Activated B cell treated with CpG ODN at 0.5 μM for 24 hours (primary cell): ENCODE measurements at places on chromosomes 5 and 9.

DNA sequence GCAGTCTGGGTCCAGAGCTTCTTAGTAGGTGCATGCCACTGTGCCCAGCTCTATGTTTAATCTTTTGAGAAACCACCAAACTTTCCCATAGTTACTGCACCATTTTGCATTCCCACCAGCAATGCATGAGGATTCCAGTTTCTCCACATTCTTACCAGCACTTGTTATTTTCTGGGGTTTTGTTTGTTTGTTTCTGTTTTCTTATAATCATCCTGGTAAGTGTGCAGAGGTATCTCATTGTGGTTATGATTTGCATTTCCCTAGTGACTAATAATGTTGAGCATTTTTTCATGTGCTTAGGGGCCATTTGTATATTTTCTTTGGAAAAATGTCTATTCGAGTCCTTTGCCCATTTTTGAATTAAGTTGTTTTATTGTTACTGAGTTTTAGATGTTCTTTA lies 11.4 kb downstream of the FOXE1 start:
- DNase-seq: no peak

- DNase-seq: no peak
Observed at GRCh38 chr5:115626445-115626823, 598 bp upstream of the TMED7 start.

GRCh38 chr5:166625210-166625865 lies 1666.1 kb upstream of the WWC1 start:
- DNase-seq: no peak

GRCh38 chr9:105281272-105281671 lies 36.8 kb downstream of the SLC44A1 start:
- no peak for DNase-seq

DNA sequence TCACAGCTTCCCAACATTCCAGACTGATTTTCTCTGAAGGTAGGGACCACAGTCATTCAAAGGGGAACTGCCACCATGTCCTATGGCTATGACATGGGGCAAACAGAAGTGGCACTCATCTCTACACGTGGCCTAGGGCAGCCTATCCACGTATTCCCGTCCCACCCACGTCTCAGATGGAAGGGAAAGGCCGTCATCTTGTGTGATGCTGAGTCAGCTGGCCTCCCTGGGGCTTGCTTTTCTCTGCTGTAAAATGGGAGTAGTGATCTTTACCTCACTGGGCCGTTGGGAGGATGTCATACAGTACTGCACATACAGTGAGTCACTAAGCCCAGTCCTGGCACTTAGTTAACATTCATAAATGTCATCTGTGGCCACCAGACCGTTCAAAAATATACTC lies 72.3 kb downstream of the RAPGEF1 start:
- no peak for DNase-seq

- DNase-seq: no peak
Observed at GRCh38 chr9:71764891-71765290, 3.4 kb downstream of the CEMIP2 start.

GRCh38 chr9:130616451-130616850 lies 37.1 kb downstream of the FUBP3 start:
- DNase-seq: no peak

DNA sequence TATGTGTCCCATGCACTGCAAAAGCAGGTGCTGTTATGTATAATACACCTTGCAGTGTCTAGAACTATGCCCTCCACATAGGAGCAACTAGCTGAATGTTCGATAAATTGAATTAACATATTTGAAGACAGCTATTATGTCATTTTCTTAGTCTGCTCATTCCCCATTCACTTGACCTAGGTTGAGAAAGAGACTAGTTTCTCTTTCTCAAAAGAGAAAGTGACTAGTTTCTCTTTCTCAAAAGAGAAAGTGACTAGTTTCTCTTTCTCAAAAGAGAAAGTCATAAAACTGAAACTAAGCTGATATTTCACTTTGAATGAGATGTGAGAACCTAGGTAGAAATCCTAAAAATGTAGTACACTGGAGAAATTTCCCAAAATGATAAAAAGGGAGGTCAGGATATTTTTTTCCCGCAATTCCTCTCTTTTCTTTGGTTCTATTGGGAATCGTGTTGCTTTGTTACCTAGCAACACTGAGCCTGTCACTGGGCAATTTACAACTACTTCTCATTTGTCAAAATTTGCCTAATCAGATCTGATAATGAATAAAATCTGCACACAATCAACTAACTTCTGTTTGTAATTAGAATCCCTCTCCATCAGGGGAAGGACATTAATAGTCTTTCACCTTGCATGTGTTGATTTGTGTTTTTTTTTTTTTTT lies 132.0 kb upstream of the GRIA1 start:
- no peak for DNase-seq

DNA sequence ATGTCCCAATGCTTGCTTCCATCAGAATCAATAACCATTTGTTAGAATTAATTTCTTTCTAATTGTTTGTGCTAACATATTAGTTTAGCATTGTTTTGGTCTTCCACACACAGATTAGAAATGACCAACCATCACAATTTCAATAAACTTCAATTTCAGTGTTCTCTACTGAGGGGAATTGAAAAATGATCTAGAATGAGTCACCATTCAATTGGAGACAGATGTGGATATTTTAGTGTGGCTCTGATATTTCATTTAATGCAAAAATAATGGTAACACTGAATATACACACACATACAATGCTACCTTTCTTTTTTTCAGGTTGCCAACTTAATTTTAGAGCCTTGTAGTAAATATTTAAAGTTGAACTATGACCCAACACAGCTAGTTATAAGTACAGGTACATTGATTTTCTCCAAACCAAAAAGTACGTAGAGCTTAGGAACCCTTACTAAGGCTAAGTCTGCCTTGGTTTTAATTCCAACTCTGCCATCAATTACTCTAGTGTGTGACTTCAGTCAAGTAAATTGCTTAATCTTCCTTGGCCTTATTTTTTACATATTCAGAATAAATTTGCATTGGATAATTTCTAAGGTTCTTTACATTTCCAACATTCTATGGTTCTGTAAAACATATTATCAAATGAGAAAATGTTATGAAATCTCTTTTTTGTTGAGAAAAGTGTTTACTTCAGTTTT lies 143.9 kb downstream of the DMRTA1 start:
- no peak for DNase-seq

DNA sequence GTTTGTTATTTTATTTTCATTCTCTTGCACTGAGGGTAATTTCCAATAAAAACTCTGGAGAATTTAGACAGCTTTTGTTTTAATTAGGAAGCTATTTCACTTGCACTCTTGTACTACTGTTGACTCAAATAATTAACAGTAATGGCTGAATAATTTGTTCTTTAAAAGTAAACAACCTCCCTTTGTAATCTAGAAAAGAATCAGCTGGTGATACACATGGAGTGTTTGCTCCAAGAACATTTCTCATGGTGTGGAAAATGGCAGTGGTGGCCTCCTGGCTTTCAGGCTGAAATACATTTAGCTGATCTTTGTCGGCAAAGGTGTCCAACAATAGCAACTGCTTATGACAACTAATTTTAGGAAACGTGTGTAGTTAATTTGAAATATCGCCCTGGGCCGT lies 129.4 kb downstream of the C9orf152 start:
- no peak for DNase-seq

GRCh38 chr5:169289520-169289919 lies 11.4 kb downstream of the SLIT3 start:
- no peak for DNase-seq

DNA sequence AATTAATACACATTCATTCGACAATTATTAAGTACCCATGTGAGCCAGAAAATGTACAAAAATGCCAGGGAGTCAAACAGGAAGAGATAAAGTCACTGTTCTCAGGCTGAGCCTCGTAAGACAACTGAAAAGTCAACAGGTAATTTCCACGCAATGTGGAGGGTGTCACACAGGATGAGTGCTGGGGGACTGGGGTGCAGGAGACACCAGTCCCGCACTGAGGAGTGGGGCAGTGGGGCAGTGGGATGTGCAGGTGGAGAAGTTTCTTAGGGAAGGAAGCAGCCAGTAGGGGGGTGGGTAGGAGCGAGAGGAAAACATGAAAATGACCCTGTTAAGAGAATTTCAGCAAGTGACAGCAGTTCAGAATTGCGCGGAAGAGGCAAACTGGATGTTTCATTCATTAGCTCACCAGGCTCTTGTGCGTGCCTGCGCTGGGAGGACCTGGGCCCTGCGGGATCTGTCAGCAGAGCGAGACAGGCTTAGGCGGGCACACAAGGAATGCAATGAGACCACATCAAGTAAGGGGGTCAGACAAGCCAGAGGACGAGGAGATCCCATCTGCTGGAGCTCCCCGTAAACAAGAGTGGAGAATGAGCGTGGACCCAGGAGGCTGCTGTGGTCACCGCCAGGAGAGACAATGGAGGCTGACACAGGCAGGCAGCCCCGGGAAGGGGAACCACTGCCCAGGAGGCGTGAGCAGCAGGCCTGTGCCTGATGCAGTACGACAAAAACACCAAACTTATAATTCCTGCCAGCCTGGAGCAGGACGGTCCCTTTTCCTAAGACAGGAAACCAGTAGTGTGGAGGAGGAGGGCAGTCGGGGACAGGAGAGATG lies 21.0 kb downstream of the CAMSAP1 start:
- DNase-seq: no peak

- no peak for DNase-seq
Observed at GRCh38 chr5:35881758-35882157, 25.1 kb downstream of the IL7R start.

DNA sequence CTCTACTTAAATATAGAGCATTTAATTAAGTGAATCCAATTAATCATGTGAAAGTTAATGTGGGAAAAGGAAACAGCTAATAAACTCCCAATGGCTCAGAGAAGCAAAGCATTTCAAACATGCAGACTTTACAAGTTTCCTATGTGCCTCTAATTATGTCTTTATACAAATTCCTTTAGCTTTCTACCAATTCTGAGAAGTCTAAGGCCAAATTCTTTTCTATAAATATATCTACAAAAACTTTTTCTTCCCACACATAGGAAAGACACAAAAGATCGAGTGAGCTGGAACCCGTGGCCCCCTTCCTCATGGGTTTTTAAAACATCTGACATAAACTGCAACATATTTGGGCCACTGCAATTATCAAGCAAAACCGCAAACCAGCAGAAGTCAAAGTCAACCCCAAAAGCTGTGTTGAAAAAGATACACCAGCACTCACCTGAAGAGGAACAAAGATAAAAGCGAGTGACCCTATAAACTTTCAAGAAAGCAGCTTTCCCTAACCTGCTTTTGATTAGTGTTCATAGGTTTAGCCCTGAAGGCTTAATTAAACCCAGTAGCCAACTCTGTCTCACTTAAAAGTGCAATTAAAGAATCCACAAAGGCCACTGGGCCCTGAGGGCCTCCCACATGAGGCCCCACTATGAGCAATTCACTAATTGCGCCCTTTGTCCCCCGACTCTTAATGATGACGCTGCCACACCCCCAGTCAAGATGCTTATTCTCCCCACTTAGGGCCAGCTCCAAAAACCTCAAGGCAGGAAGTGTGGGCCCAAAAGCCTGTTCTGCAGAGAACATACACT lies 12.1 kb downstream of the SEMA5A start:
- DNase-seq: no peak

DNA sequence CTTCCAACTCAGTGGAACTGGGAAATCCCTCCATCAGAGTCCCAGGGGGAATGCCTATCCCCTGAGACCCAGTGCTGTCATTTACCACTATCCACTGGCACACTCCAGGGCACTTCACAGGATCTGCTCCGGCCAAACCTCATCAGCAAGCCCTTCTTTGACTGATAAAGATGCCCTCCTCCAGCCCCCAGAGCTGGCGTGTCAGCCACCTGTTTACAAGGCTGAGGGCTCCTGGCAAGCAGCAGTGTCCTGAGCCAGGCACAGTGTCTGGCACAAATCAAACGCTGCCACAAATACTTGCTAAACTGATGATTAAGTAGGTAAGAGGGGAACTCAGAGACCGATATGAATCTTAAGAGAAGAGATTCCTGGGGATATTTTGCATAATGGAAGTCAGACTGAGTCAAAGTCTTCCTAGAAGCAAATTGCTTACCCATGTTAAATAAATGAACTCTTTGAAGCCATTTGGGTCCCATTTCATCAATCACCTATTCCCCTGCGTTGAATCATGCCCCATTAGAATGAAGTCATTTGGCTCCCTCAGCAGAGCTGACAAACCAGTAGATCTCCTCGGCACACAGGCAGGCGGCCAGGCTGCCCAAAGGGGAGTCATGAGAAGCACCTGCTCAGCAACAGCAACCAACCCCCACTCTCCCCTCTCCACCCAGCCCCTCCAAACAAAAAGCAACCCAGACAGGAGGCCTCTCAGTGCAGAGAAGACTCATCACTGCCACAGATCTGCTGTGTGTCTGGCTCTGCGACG lies 97.4 kb downstream of the CDK5RAP2 start:
- DNase-seq: no peak

DNA sequence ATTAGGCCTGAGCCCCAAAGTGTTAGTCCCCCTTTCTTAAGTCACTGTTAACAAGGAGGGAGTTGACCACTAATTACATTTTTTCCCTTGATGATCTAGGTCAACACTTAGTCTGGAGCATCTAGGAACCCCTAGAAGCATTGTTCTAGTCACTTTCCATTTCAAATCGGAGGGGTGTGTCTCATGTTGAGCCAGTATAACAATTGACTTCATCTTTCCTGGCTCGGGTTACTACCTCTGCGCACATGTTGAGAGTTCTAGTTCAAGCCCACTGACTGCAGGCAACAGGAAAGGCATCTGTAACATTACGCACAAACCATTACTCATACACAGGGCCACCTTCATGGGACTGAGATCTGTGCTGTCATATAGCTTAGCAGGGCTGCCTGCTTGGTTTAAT lies 164.9 kb downstream of the NTRK2 start:
- DNase-seq: no peak

DNA sequence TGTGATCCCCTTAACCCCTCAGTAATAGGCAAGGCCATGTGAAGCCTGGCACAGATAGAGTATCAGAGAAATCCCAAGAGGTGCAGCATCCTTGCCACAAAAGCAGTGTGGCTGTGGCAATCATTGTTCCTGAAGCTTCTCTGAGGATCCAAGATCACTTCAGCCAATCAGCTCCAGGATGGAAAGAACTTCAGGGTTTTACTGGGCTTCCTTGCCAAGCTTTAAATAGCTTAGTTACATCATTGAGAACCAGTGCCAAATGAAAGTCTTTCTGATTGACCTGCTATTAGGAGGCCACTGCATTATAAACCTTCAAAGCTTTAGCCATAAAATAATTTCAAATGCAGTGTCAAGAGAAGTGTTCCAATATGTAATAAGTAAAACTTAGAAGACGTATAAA lies 430.6 kb downstream of the PIK3R1 start:
- no peak for DNase-seq

DNA sequence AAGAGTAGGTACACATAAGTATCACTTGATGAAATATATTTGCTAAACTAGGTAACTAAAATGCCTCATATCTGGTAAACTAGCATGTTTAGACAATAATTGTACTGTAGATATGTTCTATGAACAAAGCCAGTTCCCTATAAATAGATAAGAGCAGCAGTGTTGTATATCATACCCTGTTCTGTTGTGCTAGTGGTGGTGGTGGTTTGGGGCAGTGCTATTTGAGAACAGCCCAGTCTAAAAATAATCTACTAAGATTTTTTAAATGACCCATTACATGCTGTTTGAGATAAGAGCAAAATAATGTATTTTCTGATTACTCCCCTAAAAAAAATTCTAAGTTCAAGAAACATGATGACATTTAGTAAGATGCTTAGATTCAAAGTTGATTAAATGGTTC lies 829.2 kb upstream of the DMAC1 start:
- DNase-seq: no peak

GRCh38 chr9:114430457-114430856 lies 42.7 kb upstream of the AKNA start:
- no peak for DNase-seq
